Activated T-helper 2 cell treated with anti-CD3 and anti-CD28 coated beads, Interferon-gamma antibody, Interleukin-2, Interleukin-4, amounts not matched to agents 10 μg/mL and 5 μg/mL and 100 μg/mL, durations not matched to agents 14 hours and 24 hours and 36 hours (primary cell): ENCODE measurements at places on chromosomes 1 and 21. TPM values are rescaled to one million over a fixed set of nuclear protein-coding genes. Genes with fewer than 3 reads are reported as not detected.

The DISC1 gene
- 1.5 and 1.6 TPM in 2 replicates for total RNA-seq

DNA sequence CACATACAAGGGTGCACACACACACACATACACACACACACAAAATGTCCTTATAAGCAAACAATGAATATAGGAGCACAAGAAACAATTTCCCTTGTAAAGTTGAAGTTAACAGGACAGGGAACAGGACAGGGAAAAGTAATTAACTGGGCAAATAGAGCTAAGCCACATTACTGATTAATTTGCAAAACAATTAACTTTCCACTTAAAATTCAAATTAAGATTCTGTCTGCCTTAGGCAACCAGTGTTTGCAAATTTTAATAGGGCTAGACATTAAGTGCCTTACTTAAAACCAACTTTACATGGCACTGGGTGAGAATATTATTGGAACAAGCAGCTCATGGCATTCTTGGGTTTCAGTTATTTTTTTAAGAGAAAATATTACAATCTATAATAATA, 6.8 kb upstream of the CLDN8 start:
- H3K4me1 ChIP-seq, result no peaks in the 10 kb centered on the region
- no peak overlapping the region for H3K27ac ChIP-seq
- H3K4me3 ChIP-seq, result no peak overlapping the region

- DNase-seq, result no peak
- H3K27me3 ChIP-seq, result no peaks in the 10 kb centered on the region
- H3K4me1 ChIP-seq, result peaks cover 7% of the 10 kb centered on the region
Observed at GRCh38 chr1:210728437-210729149, 399.9 kb downstream of the HHAT start.

The ACAP3 gene
- total RNA-seq, result 43.4 and 50.1 TPM in 2 replicates

DNA sequence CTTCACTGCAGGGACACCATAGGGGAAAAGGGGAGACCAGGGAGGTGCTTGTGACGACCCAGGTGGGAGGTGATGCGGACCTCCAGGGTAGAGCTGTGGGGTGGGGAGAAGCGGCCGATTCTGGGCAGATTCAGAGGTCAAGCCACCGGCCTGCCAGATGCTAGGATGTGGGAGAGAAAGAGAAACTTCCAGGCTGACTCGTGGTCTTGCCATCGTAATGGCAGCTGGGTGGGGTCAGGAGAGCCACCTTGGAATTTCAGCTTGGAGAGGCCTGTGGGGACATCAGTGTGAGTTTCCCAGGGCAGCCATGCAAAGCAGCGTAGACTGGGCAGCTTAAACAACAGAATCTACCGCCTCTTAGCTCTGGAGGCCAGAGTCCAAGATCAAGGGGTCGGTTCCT, 258.0 kb upstream of the VAMP3 start:
- no peaks in the 10 kb centered on the region for H3K4me1 ChIP-seq
- H3K27me3 ChIP-seq, result no peaks in the 10 kb centered on the region
- no peak for DNase-seq
- H3K36me3 ChIP-seq, result no peaks in the 10 kb centered on the region
- no peak overlapping the region for H3K4me3 ChIP-seq
- no peak overlapping the region for H3K27ac ChIP-seq

GRCh38 chr1:51663721-51664120, 46.8 kb downstream of the OSBPL9 start:
- no peak overlapping the region for H3K27ac ChIP-seq
- H3K4me3 ChIP-seq, result no peak overlapping the region
- no peaks in the 10 kb centered on the region for H3K4me1 ChIP-seq
- DNase-seq, result no peak
- H3K27me3 ChIP-seq, result peaks cover 7% of the 10 kb centered on the region
- H3K36me3 ChIP-seq, result no peaks in the 10 kb centered on the region

The SHE gene
- total RNA-seq, result 0.05 TPM in 1 of 2 replicates, not detected in the other

DNA sequence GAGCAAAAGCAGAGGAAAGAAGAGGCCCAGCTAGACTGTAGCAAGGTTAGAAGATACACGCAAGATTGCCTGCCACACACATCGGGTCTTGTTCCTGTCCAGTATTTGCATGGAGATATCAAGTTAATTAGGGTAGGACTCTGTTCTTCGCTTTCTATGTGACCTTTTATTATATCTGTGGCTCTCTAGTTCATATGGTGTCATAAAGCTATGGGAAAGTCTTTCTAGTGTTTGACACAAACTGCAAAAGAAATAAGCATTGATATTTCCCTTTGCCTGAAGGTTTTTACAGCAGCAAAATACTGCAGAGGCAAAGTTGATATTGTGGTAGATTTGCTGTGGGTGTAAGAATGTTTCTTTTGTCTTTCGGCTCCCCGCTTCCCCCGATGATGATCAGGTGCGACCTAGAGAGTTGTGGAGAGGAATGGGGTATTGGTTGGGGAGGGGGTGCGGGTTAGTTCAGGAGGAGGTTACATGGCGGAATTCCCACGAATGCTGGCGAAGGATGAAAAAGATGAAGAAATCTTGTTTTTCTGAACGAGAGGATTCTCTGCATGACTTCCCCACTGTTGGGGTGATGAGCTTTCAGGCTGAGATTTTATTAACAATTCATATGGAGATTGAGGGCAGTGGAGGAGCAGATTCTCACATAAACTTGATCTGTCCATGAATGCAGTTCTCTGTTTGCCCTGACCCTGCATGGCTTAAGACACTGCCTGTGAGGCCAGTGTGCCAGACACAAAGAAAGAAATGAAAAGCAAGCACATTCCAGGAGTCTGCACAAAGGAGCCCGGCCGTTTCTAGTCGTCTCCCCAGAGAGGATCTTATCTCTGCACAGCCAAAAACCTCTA, 550.2 kb downstream of the USP25 start:
- H3K36me3 ChIP-seq, result no peaks in the 10 kb centered on the region
- H3K4me3 ChIP-seq, result no peak overlapping the region
- H3K27me3 ChIP-seq, result no peaks in the 10 kb centered on the region
- DNase-seq, result no peak
- no peaks in the 10 kb centered on the region for H3K4me1 ChIP-seq

The DENND2D gene
- 139 and 143 TPM in 2 replicates for total RNA-seq

GRCh38 chr1:156146020-156146768, 7.2 kb upstream of the SEMA4A start:
- peak; percentile 35 for DNase-seq
- peak overlapping the region; percentile 76 for H3K27ac ChIP-seq
- H3K4me1 ChIP-seq, result peaks cover 36% of the 10 kb centered on the region
- H3K36me3 ChIP-seq, result no peaks in the 10 kb centered on the region

The SLC25A34 gene
- total RNA-seq, result 1.1 and 1.6 TPM in 2 replicates

DNA sequence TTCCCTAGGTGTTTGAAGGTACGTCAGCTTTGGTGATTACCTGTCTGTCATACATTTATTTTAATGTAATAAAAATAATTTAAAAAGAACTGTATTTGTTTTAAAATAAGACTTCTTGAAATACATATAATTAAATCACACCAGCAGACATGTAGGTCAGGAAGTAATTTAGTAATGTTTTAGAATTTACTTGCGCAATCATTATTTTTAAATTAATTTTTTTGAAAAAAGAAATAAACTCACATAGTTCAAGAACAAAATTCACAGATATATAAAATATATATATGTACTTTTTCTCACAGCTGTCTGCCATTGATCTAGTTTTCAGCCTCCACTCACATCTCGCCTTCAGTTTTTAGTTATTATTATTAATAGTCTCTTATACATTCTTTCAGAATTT, 875.9 kb downstream of the TTLL7 start:
- no peaks in the 10 kb centered on the region for H3K36me3 ChIP-seq
- no peaks in the 10 kb centered on the region for H3K4me1 ChIP-seq
- no peaks in the 10 kb centered on the region for H3K27me3 ChIP-seq
- H3K27ac ChIP-seq, result no peak overlapping the region
- no peak overlapping the region for H3K4me3 ChIP-seq

DNA sequence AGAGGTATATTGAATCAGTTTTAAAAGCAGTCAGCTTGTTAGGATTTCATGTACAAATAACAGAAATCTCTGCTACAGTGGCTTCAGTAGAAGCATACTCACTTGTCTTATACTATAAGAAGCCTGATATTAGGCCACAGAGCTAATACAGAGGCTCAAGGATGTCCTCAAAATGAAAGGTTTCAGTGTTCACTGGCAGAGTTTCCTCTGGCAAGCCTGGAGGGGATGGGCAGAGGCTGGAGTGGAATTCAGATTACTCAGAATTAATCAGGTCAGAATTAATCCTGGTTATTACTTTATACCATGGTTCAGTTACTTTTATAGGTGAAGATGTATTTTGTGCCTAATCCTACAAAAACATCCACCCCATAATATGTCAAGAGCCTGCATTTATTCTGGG, 520.5 kb downstream of the USP25 start:
- H3K4me1 ChIP-seq, result no peaks in the 10 kb centered on the region
- no peaks in the 10 kb centered on the region for H3K27me3 ChIP-seq
- no peak for DNase-seq
- H3K27ac ChIP-seq, result no peak overlapping the region

The TIE1 gene
- 2.9 and 3.1 TPM in 2 replicates for total RNA-seq

GRCh38 chr1:62941780-62942179, 157.8 kb downstream of the ATG4C start:
- H3K4me1 ChIP-seq, result no peaks in the 10 kb centered on the region
- DNase-seq, result no peak
- peaks cover 3% of the 10 kb centered on the region for H3K27me3 ChIP-seq
- H3K27ac ChIP-seq, result no peak overlapping the region

The DISP3 gene
- total RNA-seq, result 0.23 and 0.46 TPM in 2 replicates

The CYP4A22 gene
- not detected in 2 replicates for total RNA-seq

DNA sequence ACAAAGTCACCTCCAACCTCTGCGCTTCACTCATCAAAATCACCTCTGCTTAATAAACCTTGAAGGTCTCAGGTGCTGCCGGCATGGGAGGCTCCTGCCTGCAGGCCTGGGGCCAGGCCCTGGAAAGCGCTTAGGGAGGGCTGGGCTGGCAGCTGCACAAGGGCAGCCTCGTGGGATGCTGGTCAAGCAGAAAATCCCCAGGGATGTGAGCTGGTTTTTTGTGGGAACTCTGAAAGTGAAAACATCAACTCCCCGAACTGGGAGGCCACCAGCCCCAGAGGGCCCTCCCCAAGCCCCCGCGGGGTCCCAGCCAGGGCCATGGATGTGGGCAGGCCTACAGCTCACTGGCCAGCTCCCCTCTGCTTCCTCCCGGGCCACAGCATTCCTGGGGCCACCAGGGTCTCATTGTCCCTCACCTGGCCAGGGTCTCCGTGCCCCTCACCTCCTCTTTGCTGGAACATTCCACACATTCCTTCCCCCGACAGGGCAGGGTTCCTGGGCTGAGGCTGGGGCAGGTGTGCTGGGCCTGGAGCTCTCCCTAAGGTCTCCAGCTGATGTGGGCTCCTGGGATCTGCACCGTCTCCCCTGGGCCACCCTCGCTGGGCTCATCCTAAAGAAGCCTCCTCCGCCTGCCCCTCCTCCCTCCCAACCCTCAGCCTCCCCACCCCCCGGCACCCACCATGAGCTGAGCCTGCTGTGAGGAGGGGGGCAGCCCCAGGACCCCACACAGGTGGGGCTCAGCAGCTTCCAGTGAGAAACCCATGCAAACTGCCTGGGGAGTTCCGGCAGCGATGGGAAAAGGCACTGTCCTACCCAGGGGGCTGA, 36.0 kb upstream of the POFUT2 start:
- DNase-seq, result no peak
- H3K4me3 ChIP-seq, result no peak overlapping the region
- no peaks in the 10 kb centered on the region for H3K36me3 ChIP-seq
- H3K4me1 ChIP-seq, result no peaks in the 10 kb centered on the region
- H3K27ac ChIP-seq, result no peak overlapping the region

DNA sequence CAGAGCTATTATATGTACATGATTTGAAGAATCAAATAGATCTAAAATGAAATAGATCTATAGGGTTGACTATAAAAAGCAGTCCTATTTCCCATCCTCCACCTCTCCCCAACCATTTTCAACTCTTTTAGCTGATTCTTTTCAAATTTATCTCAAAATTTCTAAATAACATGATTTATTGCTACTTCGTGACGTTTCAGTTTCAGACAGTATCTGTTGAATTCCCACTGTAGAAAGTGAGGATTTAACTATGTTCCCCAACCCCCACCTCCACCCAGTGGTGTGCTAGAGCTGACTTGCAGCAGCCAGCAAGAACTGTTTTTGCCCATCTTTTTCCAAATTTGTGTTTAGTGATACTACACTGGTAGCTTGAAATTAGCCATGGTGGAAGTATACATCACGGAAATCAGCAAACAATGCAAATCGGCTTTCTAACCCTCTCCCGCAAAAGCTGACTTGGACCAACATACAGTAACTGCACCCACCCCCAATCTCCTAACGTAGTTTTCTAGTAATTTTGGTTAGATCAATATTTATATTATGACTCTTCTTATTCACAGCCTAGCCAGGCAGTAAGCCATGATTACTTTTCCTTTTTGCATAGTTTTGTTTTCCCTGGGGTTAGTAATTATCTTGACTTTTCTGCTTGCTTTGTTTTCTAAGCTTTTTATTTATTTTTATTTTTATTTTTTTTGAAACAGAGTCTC, 10.9 kb downstream of the SEMA4A start:
- DNase-seq, result no peak
- peaks cover 41% of the 10 kb centered on the region for H3K4me1 ChIP-seq
- H3K27ac ChIP-seq, result peak overlapping the region; percentile 42
- H3K27me3 ChIP-seq, result no peaks in the 10 kb centered on the region

DNA sequence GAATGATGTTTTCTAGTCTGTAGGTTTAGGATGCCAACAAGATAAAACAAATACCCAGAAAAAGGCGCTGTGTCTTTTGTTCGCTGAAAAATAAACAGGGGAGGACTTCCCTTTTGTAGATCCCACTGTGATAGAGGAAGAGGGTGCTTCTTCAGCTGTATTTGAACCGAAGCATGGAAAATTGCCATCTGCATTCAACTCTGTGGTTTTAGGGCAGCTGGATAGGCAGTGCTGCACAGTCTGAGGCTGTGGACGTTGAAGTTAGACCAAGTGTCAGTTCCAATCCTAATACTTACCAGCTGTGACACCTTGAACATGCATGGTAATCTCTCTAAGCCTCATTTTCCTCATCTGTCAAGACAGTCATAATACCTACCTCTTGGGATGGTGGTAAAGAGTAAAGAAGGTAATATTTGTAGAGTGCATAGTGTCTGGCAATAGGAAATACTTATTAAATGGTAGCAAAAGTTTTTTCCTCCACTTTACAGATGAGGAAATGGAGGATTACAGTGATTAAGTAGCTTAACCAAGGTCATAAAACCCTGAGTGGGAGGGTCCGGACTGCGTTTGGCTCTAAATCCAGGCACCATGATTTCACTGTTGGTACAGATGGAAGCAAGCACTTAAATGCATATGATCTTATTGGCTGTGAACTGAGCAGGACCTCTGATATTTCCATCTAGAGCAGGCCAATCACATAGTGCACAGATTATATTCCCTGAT, 48.5 kb downstream of the UTP25 start:
- H3K4me1 ChIP-seq, result no peaks in the 10 kb centered on the region
- H3K27me3 ChIP-seq, result peaks cover 29% of the 10 kb centered on the region
- no peaks in the 10 kb centered on the region for H3K36me3 ChIP-seq
- no peak for DNase-seq
